ENCODE measurements at places on chromosomes 5 and 9.

GRCh38 chr9:87546704-87547103, 49.0 kb downstream of the DAPK1 start:
- no peak for DNase-seq

DNA sequence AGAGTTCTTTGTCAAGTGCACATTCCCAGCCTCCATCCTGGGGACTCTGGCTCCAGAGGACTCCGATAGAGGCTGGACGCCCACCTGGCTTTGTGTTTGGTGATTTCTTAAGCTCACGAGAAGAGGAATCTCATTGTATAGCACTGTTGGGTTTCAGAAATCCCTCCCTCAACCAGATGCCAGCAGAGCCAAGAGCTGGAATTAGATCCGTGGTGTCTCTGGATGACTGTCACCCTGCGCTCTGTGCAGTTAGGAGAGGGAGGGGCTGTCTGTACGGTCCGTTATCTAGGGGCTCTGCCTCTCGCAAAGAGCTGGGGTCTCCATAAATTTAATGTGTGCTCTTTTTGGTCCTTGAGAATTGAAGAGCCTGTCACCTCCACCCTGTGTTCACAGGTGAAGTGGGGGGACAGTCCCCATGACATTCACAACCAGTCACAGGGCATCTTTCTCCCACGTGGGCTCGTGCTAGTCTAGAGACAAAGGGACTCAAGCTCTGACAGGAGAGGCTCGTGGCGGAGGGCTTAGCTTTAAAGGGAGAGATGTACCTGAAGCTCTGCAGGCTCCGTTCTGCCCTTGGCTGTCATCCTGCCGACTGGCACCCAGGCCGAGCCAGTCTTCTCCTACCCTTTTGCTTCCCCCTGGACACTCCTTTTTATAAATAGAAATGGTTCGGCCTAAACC, 41.4 kb downstream of the FAM78A start:
- no peak for DNase-seq

DNA sequence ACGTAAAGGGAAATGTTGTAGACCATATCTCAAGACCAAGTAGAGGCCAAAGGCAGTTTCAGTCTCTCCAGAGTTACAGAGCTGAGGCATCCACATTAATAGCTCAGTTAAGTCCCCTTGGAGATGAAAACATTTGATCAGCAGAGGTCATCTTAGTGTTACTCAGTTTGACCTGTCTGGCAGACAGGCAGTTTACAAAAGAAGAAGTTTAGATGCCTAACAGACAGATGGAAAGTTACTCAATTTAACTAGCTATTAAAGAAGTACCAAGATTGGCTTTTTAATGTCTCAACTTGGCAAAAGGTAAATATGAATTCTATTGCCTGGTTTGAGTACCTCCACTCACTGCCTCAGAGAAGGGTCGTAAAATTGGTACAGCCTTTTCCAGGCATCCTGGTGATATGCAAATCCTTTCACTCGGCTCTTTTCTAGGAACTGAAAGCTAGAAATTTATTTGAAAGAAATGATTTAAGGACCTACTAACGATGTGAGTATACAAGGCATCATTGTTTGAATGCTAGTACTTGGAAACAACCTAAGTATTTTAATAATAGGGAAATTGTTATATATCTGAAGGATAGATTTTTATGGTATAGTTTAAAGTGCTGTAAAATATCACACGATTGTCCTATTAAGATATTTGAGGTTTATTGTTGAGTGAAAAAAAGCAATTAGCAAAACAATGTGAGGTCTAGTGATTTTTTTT, 14.8 kb downstream of the ACO1 start:
- DNase-seq, result no peak

- no peak for DNase-seq
Measured at GRCh38 chr5:38911933-38912332, 66.1 kb downstream of the OSMR start.
